ENCODE measurements at places on chromosomes 2 and 18.

- DNase-seq = no peak
Observed at GRCh38 chr2:104448661-104449440, 405.1 kb upstream of the POU3F3 start.

GRCh38 chr18:10226971-10227370, 227.5 kb upstream of the APCDD1 start:
- DNase-seq = no peak

DNA sequence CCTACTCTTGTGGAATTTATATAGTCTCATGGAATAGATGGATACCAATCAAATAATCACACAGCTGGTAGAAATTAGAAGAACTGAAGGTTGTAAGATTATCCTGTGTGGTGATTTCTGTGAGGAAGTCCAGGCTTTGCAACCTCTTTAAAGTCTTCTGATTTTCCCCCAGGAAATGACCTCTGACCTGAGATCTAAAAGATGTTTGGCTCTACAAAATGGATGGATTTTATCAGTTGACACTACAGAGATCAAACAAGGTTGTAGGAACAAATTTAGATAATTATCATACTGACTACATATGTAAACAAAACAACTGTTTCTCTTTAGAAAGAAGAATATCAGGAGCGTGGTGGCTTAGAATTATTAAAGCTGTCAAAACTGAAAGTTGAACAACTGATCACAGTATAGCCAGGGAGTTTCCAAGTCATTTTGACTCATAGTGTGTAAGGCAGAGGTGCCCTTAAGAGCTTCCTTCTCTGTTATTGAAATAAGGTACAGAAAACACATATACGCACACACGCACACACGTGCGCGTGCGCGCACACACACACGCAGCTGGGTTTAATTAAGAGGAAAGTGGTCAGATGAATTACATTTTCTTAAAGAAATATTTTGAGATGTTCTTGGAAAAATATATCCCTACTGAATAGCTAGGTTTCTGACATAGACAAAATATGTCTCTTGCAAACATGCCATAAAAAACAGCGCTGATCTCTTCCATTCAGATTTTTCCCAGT, 35.5 kb upstream of the PELI1 start:
- DNase-seq = peak; percentile 71

DNA sequence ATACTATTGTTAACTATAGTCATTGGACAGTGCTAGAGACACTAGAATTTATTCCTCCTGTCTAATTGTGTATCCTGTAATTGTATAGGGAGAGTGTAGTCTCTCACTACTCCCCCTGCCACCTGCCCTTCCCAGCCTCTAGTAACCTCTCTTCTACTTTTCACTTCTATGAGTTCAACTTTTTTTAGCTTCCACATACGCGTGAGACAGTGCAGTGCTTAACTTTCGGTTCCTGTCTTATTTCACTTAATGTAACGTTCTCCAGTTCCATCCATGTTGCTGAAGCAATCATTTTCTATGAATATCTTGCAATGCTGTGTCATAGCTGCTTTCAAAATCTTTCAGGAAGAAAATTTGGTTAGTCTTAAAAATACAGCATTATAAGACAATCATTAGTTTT, 22.8 kb upstream of the RUFY4 start:
- no peak for DNase-seq

- DNase-seq = no peak
Observed at GRCh38 chr18:676736-677135, 19.3 kb downstream of the TYMS start.

DNA sequence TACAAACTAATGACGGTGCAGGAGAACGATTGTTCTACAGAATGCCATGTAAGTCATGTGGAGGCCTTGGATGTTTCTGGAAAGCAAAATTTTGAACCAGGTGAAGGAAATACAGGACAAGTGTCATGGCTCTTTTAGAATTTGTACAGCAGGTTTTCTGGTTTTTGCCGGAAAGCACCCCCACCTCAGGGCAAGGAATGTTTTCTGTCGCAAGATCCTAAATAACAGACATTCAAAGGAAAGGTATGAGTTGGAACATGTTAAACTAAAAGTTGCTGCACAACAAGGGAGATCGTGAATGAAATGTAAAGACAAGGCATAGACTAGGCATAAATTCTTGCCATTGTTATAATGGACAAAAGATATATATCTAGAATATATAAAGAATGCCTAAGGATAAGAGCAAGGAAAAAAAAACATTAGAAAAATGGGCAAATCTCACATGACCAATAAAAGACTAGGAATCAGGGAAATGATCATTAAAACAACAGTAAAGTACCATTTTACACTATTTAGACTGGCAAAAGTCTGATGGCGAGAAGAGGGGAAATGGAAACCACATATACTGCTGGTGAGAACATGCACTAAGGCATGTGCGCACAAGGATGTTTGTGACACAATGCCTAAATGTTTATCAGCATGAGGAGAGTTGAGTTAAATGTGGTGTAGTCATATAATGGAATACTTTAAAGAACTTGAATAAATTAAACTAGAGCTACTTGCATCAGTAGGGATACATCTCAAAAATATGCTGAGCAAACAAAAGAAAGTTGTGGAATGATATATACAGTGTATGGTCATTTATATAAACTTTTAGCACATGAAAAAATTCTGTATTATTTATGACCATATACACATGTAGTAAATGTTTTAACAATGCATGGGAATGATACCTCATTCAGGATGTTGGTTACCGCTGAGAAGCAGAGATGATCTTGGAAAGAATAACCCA, 127.0 kb downstream of the EML6 start:
- no peak for DNase-seq

DNA sequence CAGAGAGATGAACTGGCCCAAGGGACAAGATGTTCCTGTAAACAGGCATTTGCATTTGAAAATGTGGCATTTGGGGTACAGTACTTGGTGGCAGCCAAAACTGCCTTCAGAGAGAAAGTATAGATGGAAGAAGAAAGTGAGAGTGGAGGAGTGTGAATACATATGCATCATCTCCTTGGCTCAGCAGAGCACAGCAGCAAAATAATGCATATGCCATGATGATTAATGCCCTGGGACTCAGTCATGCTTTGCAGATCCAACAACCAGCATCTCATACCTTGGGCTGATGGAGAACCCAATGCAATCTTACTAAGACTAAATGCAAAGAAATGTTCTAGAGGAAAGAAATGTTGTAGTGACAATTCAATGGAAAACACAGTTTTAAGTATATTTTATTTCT, 29.7 kb upstream of the CYTIP start:
- DNase-seq = peak; percentile 34

DNA sequence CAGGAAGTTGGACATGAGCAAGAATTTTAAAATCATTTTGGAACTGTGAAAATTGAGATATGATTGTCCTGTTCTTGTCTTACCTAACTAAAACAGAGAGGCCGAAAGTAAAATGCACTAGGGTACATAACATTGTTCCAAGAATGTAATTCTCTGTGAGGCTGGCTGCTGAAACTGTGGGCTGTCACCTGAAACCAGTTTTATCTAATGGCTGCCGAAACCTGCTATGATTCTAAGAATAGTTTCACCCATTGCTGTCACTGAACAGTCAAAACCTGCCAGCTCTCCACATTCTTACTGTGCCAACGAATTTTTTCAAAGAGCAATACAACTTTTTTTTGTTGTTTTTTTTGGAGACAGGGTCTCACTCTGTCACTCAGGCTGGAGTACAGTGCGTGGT, 119.3 kb upstream of the ZSWIM2 start:
- no peak for DNase-seq

Measured in fibroblast of skin of abdomen (primary cell).